Effector CD8-positive, alpha-beta T cell (primary cell): ENCODE measurements at places on chromosomes 13 and 19.

- no peak for DNase-seq
These were observed 344.6 kb downstream of the DNAJC15 start for GRCh38 chr13:43368003-43368402.

GRCh38 chr13:30222254-30222653, 85.1 kb downstream of the KATNAL1 start:
- no peak for DNase-seq

DNA sequence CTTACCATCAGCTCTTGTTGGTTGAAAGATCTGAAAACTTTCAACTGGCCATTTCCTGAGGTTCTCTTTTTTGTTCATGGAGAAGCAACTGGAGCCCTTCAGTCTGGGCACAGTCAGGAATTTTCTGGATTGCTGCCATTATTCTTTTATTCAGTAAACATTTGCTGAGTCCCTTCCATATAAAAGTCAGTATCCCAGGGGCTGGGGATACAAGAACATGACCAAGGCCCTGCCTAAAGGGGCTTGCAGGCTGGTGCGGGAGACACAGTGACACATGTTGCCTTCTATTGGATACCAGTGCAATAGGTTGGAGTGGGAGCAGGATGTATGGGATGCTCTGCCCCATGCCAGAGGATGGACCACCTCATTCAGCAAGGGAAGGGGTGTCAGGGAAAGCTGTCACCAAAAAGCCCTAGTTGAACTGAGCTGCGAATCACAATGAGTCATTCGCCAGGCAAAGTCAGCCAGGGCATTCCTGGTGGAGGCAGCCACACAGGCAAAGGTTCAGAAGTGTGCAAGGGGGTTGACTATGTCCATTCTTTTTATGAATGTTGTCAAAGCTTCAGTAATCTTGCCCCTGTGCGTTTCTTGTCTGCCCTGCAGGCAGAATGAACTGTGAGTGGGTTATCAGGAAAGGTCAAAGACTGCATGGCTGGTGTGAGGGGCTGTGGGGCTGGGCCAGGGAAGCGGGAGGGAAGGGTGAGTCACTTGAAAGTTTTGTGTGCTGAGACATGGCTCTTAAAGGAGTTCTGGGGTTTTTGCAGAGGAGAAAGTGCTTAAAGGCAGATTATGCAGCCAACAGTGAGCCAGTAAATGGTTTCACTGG, 395.9 kb downstream of the KCNRG start:
- no peak for DNase-seq

DNA sequence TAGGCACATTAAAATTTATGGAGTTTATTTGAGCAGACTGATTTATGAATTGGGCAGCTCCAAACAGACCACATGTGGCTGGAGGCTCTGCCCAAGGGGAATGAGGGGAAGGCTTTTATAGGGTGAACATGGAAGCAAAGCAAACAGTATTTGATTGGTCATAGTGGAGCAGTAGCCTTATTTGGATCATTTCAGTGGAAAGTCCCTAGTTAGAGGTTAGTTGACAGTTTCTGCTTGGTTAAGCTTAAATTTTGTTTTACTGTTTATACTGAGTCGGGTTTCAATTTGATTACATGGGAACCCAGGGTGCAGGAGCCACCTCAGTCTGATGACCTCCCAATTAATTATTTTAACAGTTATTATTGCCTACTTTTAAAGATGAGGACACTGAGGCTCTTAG, 140.5 kb downstream of the NDFIP2 start:
- DNase-seq = no peak

DNA sequence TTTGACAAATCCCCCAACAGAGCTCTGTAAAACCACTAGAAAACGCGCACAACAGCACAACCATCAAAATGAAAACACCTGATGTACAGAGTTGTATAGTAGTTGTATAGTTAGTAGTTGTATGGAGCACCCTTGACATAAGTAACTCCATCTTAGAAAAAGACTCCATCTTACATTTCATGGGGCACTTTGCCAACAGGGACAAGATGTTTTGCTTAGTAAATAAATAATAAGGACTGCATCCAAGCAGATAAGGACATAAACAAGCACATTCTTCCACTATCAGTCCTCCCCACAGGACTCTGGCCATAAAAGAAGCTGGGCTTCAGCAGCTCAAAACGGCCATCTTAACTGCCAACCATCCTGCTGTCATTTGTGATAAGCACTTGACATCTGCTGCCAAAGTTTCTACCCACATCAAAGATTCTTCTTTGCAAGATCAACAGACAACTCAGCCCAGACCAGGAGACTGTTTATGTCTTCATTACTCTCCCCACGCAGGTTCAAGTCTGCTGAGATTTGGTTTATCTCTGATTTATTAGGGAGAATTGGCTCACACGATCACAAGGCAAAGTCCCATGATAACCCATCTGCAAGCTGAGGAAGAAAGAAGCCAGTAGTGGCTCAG, 20.7 kb upstream of the ZNF331 start:
- no peak for DNase-seq

DNA sequence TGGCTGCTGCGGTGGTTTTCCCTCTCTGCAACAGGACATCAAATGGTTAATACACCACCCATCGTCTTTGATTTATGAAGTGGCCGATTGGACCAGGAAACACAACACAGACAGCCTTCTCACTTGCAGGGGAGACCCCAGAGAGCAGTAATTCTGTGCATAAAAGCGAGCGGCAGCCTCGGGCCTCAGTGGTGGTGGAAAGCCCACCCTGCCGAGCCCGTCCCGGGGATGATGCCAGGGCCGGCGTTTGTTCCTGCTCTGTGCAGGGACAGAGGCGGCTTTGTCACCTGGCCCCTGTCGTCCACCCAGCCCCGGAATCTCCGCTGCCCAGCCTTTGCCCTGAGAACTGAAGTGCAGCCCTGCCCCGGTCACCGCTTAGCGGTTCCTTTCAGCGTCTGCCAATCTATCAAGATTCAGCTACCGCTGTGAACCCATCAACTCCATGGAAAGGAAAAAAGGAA, 184.4 kb downstream of the TSHZ3 start:
- DNase-seq = no peak

GRCh38 chr13:92901739-92902138, 324.9 kb upstream of the GPC6 start:
- DNase-seq = no peak

- no peak for DNase-seq
These were observed 649 bp downstream of the UQCRFS1 start for GRCh38 chr19:29212356-29212647.

DNA sequence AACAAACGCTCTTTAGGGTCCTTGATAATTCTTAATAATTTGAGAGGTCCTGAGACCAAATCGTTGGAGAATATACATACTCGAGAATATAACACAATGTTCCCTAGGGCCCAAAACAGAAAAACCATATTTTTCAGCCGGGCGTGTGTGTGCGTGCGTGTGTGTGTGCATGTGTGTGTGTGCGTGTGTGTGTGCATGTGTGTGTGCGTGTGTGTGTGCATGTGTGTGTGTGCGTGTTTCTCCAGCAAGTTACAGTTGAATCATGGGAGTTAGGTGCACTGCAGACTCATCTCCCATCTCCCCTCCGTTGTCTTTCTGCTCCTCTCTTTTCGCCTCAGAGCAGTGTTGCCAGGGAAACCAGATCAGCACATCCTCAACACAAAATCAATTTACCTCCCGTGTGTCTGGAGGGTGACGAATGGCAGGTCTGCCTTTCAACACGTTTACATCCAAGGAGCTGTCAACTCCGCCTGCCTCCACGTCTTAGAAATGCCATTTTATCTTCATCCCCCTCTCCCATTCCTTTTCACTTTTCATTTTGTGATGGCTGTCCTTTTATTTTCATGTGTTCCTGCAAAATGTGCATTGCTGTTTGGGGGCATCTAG, 8.3 kb upstream of the PNMA8B start:
- no peak for DNase-seq

GRCh38 chr19:29524912-29525831, 622 bp upstream of the VSTM2B start:
- DNase-seq = no peak

- no peak for DNase-seq
These were observed 238.3 kb upstream of the KLF12 start for GRCh38 chr13:74372511-74372910.

- no peak for DNase-seq
These were observed 606.8 kb downstream of the DACH1 start for GRCh38 chr13:71260246-71260645.

DNA sequence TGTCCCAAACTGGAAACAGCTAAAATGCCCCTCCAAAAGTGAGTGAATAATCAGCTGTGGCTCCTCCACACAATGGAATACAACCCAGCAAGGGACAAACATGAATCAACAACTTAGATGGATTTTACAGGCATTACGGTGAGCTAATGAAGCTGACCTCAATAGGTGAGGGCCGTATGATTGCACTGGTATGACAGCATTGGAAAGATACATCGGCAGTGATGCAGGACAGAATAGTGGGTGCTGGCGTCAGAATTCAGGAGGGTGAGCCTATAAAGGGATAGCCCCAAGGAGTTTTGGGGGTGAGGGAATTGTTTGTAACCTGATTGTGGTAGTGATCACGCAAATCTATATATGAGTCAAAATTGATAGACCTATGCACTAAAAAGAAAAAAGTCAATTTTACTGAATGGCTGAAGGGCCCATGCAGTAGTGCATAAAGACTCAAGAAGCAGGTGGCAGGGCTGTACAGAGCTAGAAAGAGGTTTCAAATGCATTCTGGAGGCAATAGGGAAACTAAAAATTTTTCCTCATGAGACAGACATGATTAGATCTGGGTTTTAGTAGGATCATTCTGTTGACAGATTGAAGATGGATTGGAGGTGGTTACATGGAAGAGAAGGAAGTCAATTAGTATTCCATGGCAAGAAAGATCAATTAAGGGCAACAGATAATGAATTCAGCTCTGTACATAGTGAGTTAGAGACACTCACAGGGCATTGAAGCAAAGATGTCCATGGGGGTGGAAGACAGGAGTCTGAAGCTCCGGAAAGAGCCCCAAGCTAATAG, 90.8 kb downstream of the IRS2 start:
- DNase-seq = no peak

DNA sequence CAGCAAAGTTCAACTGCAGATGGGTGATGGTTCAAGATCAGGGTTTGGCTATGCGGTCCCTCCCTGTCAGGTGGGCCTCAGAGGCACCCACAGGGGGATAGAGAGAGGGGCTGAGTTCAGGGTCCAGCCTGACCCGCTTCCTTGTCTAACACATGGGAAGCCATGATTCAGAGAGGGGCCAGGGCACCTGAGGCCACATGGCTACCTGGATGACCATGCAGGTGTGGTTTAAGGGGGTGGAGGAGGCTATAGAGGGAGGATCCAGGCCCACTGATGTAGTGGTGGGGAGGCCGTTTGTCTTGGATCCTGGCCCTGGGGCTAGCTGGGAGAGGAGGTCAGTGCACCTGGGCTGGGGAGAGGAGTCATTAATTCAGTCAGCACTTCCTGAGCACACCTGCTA, 56.7 kb downstream of the ZNF536 start:
- DNase-seq = no peak

GRCh38 chr13:50989476-50989875, 79.9 kb downstream of the RNASEH2B start:
- DNase-seq = no peak

- no peak for DNase-seq
These were observed 1.8 kb upstream of the IFI30 start for GRCh38 chr19:18171605-18172327.

- DNase-seq = peak; percentile 34
These were observed 10.3 kb upstream of the GARIN5A start for GRCh38 chr19:50486823-50487515.

DNA sequence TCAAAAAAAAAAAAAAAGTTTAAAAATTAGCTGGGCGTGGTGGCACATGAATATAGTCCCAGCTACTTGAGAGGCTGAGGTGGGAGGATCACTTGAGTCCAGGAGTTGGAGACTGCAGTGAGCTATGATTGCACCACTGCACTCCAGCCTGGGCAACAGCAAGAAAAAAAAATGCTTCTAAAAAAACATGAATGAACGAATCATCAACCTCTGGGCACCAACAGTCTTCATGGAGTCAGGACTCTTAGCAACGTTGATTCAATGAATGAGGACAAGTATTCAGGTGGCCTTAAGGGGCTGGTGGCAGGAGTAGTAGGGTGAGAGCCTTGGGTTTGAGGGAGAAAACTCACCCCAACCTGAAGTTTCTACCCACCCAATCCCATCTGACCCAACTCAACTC, 20.6 kb upstream of the OLFM2 start:
- DNase-seq = no peak

DNA sequence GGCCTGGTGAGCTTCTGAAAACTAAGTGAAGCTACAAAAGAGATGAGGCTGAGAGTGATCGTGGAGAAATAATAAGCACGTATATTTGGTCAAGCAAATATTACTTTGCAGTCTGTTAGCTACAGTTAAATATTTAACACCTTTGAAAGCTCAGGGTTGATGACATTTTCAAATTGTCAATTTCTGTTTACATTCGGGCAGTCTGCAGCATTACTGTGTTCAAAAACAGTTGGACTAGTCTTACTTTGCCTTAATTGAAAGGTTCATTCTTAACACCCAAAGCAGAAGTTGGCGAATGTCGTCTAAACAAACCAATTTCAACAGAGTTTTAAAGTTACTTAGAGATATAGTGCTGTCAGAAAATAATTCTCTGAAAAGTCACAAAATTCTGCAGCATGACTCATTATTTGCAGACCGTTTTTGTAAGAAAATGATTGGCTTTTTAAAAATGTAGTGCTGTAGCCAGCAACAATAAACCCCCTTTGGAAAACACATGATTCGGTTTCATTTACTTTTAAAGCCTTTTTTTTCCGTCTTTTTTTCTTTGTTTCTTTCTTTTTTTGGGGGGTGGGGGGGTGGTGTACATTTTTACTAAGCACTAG, 549.0 kb downstream of the GPC6 start:
- no peak for DNase-seq

GRCh38 chr13:44188257-44188656, 185.4 kb upstream of the SERP2 start:
- no peak for DNase-seq

DNA sequence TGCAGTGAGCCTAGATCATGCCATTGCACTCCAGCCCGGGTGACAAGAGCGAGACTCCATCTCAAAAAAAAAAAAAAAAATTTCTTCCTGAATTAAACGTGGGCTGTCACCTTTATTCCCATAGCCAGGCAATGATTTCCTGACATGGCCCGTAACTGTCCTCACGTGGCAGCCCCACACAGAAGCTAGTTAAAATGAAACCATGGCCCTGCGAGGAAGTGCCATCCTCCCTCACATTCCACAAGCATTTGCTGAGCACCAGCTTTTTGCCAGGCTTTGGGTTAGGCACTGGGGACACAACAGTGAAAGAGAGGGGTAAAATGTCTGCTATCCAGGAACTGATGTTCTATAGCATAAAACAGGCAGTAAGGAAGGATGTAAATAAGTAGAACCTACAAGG, 13.2 kb upstream of the FBXO27 start:
- no peak for DNase-seq
